ENCODE measurements at places on chromosomes 2 and 18. TPM values are rescaled to one million over a fixed set of nuclear protein-coding genes. Genes with fewer than 3 reads are reported as not detected.

GRCh38 chr18:35185771-35186170, 55.1 kb upstream of the ZNF397 start:
- DNase-seq, result no peak

DNA sequence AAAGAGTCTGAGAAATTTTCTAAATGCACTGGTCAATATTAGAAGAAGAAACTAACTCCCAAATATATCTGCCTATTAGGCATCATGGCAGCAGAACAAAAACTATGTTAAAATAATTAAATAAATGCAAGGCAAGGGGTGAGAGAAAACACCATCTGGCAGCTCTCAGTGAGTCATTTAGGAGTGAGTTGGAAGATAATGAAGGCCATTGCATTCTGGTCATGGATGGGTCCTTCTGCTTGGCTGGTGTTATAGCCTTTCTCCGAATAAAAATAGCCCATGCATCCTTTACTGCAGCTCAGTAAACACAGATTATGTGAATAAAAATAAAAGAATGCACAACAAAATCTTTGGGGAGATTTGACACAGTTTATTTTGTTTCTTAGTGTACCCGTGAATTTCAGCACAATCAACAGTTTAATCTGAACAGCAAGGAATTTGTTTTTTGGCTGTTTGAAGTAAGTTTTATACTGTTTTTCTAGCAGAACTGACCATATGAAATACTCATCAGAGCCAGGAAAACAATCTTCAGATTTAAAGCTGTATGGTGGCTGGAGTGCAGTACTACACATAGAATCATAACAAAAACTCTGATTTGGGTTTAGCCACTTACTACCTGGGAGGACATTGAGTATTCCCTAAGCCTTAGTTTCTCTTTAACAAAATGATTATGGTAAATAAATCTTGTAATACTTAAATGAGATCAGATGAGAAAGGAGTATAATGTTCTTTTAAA, 225.1 kb upstream of the ITGA4 start:
- no peak for DNase-seq

GRCh38 chr2:159139216-159139933, 147.1 kb downstream of the WDSUB1 start:
- DNase-seq, result no peak

GRCh38 chr18:39058386-39059000, 1492.9 kb upstream of the CELF4 start:
- DNase-seq, result no peak

- DNase-seq, result no peak
These were observed 244.8 kb downstream of the PARD3B start for GRCh38 chr2:204790076-204790475.

GRCh38 chr2:32358111-32358482, 1.3 kb downstream of the BIRC6 start:
- DNase-seq, result peak; percentile 34

- DNase-seq, result peak; percentile 14
These were observed at the start of gene KRTCAP3 for GRCh38 chr2:27441958-27442919. Gene KRTCAP3, plus strand, starts transcription at chr2:27442381. Its CDS starts 32 bp downstream, at chr2:27442413.

DNA sequence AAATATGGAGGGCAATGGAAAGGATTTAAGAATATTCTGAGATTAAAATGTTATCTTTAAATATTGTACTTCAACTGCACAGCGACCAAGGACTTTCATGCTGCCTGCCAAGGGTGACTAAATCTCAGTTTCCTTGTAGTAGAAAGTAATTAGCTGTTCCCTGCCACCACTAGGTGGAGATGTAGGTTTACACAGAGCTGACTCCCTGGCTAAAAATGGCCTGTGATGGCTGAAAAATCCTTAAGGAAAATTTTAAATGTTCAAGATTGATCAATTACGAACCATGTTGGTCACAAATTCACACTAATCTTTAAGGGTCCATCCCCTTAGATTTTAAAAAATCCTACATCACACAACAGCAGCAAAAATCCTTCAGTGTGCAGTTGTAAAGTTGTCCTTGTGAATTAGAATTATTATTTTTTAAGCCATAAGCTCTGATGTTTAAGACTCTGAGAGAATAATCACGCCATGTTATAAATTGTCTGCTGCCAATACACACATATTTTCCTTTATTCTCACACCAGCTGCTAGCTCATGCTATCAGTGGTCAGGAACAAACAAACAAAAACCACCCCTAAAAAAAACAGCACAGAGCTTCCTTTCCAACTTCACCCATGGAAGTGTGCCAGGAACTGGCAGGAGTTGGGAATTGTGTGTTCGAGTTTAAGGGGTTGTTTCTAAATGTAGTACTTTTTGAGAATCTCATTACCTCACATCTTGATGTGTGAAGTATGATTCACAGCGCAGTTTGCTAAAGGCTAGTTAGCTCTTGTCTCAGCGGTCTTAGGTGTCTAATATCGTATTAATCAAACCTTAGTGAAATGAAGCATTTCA, 399.8 kb downstream of the TMEM182 start:
- DNase-seq, result peak; percentile 63

DNA sequence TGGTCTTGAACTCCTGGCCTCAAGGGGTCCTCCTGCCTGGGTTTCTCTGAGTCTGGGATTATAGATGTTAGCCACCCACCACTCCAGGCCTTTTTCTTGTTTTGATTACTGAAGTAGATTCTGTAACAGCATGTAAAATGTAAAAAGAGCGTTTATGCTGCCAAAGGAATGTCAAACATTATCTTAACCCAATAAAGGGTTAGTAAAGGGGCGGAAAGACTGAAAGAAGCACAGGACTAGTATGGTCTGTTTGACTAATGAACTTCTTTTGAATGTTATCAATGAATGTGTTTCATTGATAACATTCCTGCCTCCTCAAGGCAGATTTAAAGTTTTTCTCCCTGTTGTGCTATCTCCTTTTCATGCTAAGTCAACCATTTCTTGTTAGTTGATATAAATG, 29.4 kb downstream of the GPD2 start:
- DNase-seq, result no peak

DNA sequence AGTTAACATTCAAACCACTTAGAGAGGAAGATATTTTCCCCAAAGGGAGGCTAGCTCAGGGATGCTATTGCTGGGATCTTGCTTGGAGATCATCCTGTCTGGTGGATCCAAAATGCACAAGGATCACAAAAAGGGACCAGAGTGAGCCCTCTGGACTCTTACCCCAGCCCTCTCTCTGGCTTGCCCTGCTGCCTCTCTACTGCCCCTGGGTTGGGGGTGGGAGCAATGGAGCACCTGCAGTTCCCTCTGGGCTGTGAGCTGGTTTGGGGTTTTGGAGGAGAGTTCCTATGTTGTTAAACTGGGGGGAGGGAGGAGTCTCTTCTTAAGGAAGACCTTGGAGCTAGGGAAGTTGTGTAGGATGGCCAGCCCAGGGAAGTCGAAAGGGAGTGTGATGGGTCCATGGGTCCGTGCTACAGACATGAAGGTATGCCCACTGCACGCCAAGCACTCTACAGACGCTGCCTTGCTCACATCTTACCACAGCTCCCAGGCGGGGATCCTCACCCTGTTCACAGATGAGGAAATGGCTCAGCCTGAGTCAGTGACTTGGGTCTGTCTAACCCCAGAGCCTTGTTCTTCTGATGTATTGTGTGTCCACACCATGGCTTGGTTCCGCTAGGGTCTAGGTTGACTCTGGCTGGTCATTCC, 3.8 kb downstream of the LBH start:
- peak; percentile 38 for DNase-seq

GRCh38 chr2:102107741-102108070, 34.8 kb upstream of the IL1R1 start:
- no peak for DNase-seq

DNA sequence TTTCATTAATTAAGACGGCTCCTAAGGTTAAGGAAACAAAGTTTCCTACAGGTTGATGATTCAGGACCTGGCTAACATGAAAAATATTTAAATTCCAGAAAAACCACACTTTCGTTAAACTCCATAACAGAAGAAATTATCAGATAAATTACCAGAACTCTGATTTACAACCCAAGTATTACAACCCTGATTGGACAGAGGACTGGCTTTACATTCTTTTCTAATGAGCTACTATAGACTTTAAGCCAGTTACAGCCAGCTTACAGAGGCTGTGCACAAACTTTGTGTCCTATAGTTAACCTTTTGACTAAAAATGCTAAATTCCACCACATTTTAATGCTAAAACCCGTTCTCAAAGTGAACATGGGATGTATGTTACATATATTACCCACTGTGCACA, 458.6 kb downstream of the KCNJ3 start:
- no peak for DNase-seq

DNA sequence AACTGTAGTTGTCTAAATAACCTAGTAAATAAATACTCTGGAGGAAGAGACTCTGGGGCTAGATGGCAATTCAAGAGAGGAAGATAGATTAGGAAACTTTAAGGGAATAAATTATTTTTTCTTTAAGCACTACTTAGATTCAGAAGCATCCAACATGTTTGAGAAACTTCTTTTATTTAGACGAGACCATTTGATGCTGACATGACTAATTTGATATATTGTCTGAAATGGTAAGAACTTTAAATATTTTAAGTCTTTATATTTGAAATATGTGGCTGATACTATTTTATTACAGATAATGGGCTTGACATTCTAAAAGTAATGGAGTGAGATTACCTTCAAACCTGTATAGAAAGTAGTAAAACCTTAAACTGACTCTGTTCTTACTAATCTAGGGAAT, 36.4 kb downstream of the PPIG start:
- DNase-seq, result no peak

DNA sequence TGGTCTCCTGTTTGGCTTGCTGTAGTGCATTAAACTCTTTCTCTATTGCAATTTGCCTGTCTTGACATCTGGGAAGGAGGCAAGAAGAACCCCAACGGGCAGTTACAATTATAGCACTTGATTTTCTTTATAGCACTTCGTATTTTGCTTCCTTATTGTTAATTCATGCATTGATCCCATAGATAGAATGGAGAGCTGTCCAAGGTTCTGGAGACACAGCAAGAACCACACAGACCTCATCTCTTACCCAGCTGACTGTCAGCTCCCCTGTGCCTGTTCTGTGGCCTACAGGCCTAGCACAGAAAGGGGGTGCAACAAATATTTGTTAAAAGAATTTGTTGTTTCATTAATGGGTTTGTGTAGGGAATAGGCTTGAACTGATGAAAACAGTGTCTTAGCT, 194.3 kb downstream of the GALNT1 start:
- no peak for DNase-seq

GRCh38 chr18:79405781-79406575, 10.2 kb downstream of the NFATC1 start:
- no peak for DNase-seq

DNA sequence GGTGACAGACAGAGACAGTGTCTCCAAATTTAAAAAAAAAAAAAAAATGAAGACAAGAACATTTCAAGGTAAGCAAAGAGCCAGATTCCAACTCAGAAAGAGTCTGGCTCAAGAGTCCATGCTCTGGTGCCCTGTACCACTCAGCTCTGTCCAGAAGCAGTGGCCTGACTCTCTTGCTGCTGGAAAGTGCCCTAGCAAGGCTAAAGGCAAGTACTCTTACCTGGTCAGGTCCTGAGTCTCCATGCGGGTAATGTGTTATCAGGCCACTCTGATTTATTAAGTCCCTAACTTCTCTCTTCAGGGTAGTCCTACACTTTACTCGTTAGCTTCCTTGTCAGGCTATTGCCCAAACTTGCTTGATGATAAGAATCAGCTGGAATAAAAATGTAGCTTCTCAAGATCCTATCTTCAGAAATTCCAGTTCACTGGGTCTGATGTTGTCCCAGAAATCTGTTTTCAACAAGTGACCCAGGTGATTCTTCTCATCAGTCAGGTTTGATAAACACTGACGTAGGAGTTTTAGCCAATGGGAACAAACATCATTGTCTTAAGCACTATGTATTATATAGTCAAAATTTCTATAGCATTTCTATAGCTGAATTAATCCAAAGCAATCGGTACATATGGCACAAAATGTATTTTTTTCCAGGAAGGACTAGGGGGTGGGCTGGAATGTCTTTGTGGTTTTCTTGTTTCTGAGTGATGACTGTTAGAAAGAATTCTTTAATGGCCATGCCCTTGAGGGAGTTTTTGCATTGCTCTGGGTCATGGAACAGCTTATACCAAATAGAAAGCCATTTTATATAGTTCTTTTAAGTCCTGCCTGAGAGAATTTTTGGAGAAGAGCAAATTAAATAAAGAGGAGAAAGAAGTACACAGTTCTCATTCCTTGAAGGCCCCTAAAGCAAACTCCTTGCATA, 139.9 kb upstream of the DNMT3A start:
- DNase-seq, result no peak

GRCh38 chr2:12061286-12062052, 315.0 kb downstream of the LPIN1 start:
- no peak for DNase-seq

- DNase-seq, result peak; percentile 75
These were observed 725 bp downstream of the FBXO48 start for GRCh38 chr2:68466361-68466777.

DNA sequence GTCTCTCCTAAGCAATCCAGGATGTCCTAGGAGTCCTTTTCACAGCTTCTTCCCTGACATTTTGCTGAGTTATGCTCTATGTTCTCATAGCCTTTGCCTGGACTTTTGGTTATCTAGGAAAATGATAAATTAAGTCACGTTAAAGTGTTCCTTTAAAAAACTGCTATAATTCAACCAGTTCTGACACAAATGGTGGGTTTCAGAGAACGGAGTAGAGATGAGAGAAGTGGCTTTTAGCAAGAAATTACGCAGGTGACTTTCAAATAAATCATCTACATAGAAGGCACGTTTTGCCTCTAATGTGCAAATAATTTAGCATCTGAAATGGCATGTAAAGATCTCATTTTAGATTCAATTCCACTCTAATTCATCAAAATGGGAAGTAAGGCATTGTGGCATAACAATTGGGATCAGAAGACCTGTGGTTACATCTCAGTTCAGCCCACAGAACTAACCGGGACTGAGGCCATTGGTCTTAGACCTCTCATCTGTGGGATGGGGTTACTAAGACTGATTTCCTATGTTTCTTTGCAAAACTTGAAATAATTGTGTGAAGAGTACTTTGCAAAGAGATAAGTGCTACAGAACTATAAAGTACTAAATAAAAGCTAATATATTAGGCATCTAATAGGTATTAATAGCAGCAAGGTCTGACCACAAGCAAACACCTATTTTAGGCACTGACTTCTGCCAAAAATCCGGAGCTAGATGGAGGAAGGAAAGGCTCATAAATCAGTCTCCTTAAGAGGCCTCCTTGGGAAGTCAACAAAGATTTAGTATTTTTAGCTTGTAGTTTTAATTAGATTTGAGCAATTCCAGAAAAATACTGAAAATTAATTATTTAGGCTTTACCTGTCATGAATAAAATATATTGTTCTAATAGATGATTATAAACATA, 211.4 kb downstream of the PIEZO2 start:
- no peak for DNase-seq

DNA sequence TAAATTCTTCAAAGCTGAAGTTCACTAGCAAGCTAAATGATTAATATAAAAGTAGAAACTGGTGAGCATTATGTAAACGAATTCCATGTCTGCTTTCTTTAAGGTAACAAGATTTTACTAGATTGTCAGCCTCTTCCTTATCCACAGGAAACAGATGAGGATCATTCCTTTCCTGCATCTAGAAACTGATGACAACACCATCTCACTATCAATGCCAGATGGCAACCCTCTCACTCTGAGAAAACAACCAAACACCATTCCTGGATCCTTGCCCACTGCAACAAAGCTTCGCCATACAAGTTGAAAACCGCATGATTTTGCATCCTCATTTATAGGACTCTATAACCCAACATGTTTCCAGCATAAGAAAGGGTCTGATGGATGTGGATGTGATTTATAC, 122.9 kb downstream of the ZNF521 start:
- DNase-seq, result no peak

The XRCC5 gene
- 290 TPM for total RNA-seq

The MYO5B gene
- 10.4 TPM for total RNA-seq

The UGT1A10 gene
- not detected for total RNA-seq

The HRH4 gene
- not detected for total RNA-seq

The ZBTB7C gene
- total RNA-seq, result 1.1 TPM

The UGT1A5 gene
- total RNA-seq, result not detected

The CKAP2L gene
- 20.7 TPM for total RNA-seq

The BCS1L gene
- total RNA-seq, result 41.3 TPM

The C18orf54 gene
- 10.5 TPM for total RNA-seq
